ENCODE measurements at places on chromosomes 7 and 10. TPM values are rescaled to one million over a fixed set of nuclear protein-coding genes. Genes with fewer than 3 reads are reported as not detected.

Gene TAS2R41
- not detected for total RNA-seq

Gene CALCR
- total RNA-seq, result not detected

Gene SLC18A2
- total RNA-seq, result 1.1 TPM

Gene ABCB1
- 20.4 TPM for total RNA-seq

Gene DGKI
- total RNA-seq, result 13.4 TPM

Gene AGAP9
- total RNA-seq, result 0.63 TPM

Gene PRTFDC1
- 16.6 TPM for total RNA-seq

Gene NUDT13
- 2.0 TPM for total RNA-seq

Gene OR2A42
- under 0.01 TPM for total RNA-seq

Gene UPK3BL2
- 0.98 TPM for total RNA-seq

Gene LIPN
- not detected for total RNA-seq

Gene RPS24
- 1,406 TPM for total RNA-seq

Gene KCND2
- 0.38 TPM for total RNA-seq

Gene NEUROD6
- not detected for total RNA-seq

Gene IL6
- total RNA-seq, result 1.8 TPM

Data from mesangial cell (primary cell).